ENCODE measurements at places on chromosomes 2 and 18. TPM values are rescaled to one million over a fixed set of nuclear protein-coding genes. Genes with fewer than 3 reads are reported as not detected.

DQX1 gene
- total RNA-seq = 0.10 TPM

UGT1A3 gene
- total RNA-seq = not detected

IL1F10 gene
- total RNA-seq = not detected

NETO1 gene
- total RNA-seq = not detected

DNA sequence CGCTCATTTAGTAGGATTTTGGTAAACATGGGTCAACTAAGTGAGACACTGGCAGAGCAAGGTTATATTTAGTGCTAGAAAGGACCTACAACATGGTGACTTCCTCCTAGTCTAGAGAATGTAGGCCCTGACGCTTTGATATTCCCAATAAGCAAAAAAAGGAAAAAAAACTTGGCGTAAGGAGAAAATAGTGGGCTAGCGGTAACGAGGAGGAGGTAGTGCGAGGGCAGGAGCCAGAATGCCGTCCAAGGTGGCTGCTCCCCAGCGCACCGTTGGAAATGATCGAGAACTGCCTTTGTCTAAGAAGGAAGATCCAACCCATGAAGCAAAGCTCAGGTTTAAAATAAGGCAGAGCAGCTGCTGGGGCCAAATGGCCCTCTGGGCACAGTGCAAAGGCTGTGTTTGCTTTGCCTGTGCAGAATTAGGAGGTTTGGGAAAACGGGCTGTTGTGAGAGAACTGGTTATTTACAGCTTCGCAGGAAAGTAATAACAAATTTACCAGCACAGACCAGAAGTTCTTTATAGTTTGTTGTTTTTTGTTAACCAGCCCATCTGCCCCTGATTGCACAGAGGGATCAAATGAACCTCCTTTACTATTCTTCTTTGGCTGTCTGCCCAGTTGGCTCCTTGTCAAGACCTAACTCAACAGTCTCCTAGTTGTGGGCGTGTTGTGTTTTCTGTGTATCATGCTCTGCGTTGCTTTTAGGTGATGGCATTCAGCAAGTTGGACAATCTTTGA, 86.6 kb downstream of the ITGB1BP1 start:
- no peak overlapping the region for H3K27ac ChIP-seq
- H3K27me3 ChIP-seq = no peaks in the 10 kb centered on the region
- H3K4me1 ChIP-seq = peaks cover 5% of the 10 kb centered on the region
- no peak for DNase-seq

GRCh38 chr2:201661366-201661765, 18.1 kb upstream of the TMEM237 start:
- no peaks in the 10 kb centered on the region for H3K36me3 ChIP-seq
- DNase-seq = no peak
- no peak overlapping the region for H3K4me3 ChIP-seq
- no peaks in the 10 kb centered on the region for H3K27me3 ChIP-seq
- no peak overlapping the region for H3K27ac ChIP-seq
- no peaks in the 10 kb centered on the region for H3K4me1 ChIP-seq

GRCh38 chr2:112077814-112078213, 22.7 kb downstream of the TMEM87B start:
- H3K4me3 ChIP-seq = no peak overlapping the region
- H3K4me1 ChIP-seq = peaks cover 40% of the 10 kb centered on the region
- no peaks in the 10 kb centered on the region for H3K27me3 ChIP-seq
- no peak for DNase-seq
